ENCODE measurements at places on chromosomes 6 and 20. TPM values are rescaled to one million over a fixed set of nuclear protein-coding genes. Genes with fewer than 3 reads are reported as not detected.

The EFCAB8 gene
- 0.32 TPM for total RNA-seq

GRCh38 chr20:10077886-10078285 lies 43.1 kb downstream of the ANKEF1 start:
- no peaks in the 10 kb centered on the region for H3K36me3 ChIP-seq
- H3K27me3 ChIP-seq = no peaks in the 10 kb centered on the region
- H3K4me1 ChIP-seq = no peaks in the 10 kb centered on the region
- no peak overlapping the region for H3K27ac ChIP-seq
- no peak for DNase-seq

GRCh38 chr6:1335367-1336037 lies 23.6 kb downstream of the FOXQ1 start:
- peaks cover 5% of the 10 kb centered on the region for H3K4me1 ChIP-seq
- no peak for DNase-seq
- no peak overlapping the region for H3K4me3 ChIP-seq
- no peaks in the 10 kb centered on the region for H3K36me3 ChIP-seq
- no peaks in the 10 kb centered on the region for H3K27me3 ChIP-seq
- H3K27ac ChIP-seq = peak overlapping the region; percentile 72

- no peak for DNase-seq
- H3K4me1 ChIP-seq = no peaks in the 10 kb centered on the region
- no peak overlapping the region for H3K4me3 ChIP-seq
- no peaks in the 10 kb centered on the region for H3K27me3 ChIP-seq
- no peaks in the 10 kb centered on the region for H3K36me3 ChIP-seq
These were observed 61.0 kb downstream of the PSMG4 start for GRCh38 chr6:3319610-3320200.

DNA sequence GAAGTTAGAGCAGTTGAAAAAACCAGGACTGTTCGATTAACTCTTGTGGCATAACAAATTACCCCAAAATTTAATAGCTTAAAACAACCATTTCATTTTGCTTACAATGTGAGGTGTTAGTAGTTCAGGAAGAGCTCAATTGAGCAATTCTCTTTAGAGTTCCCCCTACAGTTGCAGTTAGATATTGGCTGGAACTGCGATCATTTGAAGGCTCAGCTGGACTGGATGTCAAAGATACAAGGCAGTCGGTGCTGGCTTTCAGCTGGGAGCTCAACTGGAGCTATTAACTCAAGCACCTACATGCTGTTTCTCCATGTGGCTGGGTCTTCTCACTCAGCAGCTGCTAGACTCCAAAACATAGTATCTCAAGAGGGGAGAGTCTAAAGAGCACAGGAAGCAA lies 96.0 kb upstream of the LOC128125822 start:
- H3K4me1 ChIP-seq = no peaks in the 10 kb centered on the region
- H3K27ac ChIP-seq = no peak overlapping the region
- no peaks in the 10 kb centered on the region for H3K36me3 ChIP-seq
- H3K4me3 ChIP-seq = no peak overlapping the region
- no peak for DNase-seq

DNA sequence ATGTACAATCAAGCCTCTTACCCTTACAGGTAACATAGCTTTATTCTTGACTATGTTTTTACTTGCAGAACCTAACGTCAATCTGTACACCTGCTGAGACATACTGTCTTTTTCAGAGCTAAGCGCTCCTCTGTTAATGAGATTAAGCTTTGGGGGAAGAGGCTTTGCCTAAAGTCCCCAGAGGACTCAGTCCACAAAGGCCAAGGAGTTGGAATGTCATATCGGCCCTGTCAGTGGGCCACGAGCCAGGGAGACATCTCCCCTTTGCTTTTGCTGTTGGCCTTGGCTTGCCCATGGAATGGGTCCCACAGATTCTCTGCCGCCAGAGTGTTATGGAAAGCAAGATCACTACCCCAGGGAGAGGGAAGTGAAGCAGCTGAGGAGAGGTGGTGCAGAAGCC lies 64.1 kb upstream of the SOX4 start:
- H3K27me3 ChIP-seq = no peaks in the 10 kb centered on the region
- no peak overlapping the region for H3K27ac ChIP-seq
- no peak for DNase-seq

- no peak overlapping the region for H3K27ac ChIP-seq
- peaks cover 3% of the 10 kb centered on the region for H3K4me1 ChIP-seq
These were observed 8.2 kb downstream of the STX7 start for GRCh38 chr6:132504757-132505156.
